ENCODE measurements at places on chromosomes 1 and 21. TPM values are rescaled to one million over a fixed set of nuclear protein-coding genes. Genes with fewer than 3 reads are reported as not detected.
A peak's percentile ranks its signal among the peaks of the same experiment; 100 is the strongest.

SPATA45 gene
- 0.80 TPM for total RNA-seq

UBE2U gene
- not detected for total RNA-seq

LMX1A gene
- total RNA-seq: not detected

DNA sequence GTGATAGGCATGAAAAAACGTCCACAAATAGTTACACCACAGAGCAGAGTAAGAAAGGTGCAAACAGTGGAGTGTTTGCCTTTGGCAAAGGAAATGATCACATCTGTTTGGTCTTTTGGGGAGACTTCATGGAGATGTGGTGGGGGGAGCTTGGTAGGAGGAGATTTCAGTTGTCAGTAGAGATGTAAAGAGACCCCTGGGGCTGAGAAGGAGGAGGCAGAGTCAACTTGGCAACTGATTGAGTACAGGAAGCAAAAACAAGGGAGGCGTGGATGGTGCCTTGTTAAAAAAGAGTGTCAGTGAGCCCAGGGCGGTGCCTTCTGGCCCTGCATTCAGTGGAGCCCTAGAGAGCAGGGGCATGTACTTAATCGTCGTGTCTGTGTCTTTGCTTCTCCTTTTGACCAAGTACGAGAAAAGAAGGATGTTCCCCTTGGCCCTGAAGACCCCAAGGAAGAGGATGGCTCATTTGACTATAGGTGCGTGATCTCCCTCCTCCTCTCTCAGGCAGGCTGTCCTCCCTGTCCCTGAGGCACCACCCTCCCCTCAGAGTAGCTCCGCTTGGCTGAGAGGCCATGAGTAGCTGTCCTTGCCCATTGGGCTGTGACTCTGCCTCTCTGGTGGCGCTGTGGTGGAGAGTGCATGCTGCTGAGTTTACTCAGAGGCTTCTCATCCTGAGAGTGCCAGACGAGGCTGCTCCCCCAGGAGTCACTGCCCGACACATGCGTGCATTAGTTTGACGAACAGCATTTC, 30.4 kb upstream of the CNTN2 start:
- DNase-seq: no peak

- DNase-seq: no peak
Measured at GRCh38 chr21:39918558-39918957, 51.3 kb downstream of the PCP4 start.

- no peak for DNase-seq
Measured at GRCh38 chr1:169031566-169032224, 74.8 kb upstream of the ATP1B1 start.

RIMS3 gene
- total RNA-seq: 0.81 TPM

ERVH48-1 gene
- total RNA-seq: not detected

GRCh38 chr1:27574001-27574781, 29.8 kb downstream of the AHDC1 start:
- DNase-seq: no peak

DNA sequence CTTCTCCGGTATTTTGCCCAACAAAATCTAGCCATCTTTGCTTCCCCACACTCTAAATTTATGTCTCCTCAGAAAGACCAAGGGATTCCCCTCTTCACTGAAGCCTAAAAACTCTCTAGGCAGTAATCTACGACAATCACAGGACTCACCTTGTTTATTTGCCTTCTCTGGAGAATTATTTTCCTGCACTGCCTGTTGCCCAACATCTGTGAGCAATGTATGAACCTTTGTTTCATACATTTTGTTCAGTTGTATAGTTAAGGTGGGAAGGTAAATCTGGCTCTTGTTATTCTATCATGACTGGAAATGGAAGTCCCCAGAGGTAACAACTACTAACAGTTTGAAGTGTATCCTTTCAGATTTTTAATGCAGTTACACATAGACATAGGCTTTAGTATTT, 2.2 kb downstream of the COPA start:
- no peak for DNase-seq

DNA sequence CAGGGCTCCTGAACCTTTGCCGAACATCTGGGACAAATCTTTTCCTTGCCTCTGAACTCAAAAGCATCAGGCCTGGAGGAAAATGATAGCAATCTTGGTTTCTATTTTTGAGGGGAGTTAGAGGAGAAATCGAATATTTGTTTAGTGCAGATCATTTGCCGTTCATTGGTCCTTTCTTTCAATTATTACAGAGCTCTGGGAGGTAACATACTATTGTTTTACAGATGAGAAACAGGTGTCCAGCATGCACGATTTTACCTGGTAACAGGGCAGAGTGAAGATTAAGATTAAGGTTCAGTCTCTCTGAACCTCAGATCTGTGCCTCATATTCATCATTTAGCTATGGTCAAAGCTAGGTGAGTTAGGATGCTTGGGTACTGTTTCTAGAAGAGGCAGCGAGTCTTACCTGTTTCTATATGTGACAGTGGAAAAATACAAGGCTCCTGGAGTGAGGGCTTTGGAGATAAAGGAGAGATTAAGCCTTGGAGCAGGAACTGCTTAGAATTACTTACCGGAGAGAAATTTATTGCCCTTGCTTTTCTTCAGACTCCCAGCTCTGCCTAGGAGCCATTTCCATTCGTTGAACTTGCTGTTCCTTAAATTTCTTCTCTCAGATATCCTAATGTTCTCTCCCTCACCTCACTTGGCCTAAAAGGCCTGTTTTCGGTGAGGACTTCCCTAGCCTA, 1.4 kb downstream of the PRCC start:
- no peak for DNase-seq

GRCh38 chr1:182702826-182703524, 18.6 kb upstream of the RGS8 start:
- DNase-seq: no peak

GRCh38 chr1:219460081-219460895, 152.6 kb downstream of the ZC3H11B start:
- DNase-seq: no peak

- DNase-seq: no peak
Measured at GRCh38 chr1:246032031-246032551, 475.0 kb downstream of the SMYD3 start.

GRCh38 chr1:172394141-172394751, 26.2 kb upstream of the C1orf105 start:
- peak; percentile 29 for DNase-seq

DNA sequence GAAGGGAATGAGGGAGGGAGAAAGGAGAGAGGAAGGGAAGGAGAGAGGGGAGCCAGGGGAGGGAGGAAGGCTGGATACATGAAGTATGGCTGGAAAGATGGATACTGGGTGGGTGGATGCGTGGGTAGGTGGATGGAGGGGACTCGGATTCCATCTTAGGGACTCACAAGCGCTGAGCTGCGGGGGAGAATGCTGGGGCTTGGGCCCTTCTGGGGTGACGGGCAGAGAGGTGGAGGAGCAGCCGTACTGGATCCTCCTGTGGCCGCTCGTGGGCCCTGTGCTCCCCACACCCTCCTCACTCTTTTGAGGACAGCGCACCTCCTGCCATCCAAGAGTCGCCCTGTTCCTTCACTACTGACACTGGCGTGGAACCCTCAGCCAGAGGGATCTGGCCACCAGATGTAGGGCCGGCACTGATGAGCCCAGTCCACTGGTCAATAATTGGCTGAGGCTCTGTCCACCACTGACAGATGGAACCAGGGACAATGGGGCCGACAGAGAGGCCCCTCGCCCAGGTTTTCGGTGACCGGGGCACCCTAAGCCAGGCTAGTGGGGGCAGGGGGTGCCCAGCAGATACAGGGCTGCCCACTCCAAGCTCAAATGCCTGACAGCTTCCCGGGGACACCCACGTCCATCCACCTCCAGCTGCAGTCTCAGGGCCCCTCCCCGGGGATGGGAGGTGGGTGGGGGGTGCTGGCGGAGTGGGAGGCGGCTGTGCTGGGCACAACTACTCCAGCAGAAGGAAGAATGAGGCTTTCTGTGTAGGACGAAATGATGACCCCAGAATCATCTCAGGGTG, 4.4 kb upstream of the ACTRT2 start:
- no peak for DNase-seq

CD164L2 gene
- total RNA-seq: not detected

- no peak for DNase-seq
Measured at GRCh38 chr1:165912638-165913037, 85.2 kb downstream of the UCK2 start.

- no peak for DNase-seq
Measured at GRCh38 chr1:1130206-1131120, 14.6 kb upstream of the C1orf159 start.

DNA sequence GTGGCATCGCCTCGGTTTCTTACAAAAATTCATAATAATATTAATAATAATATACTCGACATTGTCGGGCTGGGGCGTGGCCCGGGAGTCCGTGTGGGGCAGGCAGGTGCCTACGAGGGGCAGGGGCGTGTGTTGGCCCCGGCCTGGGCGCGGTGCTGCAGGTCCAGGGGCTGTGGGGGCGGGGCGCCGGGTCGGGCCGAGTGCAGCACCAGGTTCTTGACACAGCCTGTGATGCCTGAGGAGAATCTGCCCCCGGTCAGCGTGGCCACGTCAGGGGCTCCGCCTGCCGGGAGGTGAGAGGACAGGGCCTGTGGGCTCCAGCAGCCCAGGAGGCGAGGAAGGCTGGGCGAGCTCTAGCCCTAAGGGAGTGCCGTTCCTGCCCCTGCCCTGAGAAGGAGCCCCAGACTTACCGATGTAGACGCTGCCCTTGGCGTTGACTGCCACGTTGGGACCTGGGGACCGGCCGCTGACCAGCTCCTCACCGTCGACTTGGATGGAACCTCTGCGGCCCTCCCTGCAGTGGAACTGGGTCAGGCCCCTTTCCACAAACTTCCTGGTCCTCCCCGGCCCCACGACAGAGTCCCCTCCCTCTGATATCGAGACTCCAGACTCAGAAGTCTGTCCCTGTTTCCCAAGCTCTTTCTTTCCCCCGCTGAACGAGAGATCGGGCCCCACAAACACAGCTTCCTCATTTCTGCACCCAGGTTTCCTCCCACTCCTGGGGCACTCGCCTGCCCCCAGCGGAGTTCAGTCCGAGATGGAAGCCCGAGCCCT, 11.3 kb downstream of the LDLRAD2 start:
- DNase-seq: no peak

DNA sequence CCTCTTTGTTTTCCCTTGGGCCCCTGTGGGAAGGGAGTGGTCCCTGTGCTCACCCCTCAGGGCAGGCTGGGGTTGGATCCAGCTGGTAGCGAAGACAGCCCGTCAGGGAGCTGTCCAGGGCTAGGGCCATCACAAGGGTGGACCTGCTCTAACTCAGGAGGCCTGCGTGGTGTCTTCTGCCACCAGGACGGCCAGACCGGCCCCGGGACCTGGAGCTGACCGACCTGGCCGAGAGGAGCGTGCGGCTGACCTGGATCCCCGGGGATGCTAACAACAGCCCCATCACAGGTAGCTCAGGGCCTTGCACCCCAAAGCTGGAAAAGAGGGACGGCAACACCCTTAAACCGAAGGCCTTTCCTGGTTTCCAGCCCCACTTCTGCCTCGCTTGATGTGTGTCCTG, 64.2 kb upstream of the CNTN2 start:
- no peak for DNase-seq

ZNF124 gene
- total RNA-seq: 45.6 TPM

DNA sequence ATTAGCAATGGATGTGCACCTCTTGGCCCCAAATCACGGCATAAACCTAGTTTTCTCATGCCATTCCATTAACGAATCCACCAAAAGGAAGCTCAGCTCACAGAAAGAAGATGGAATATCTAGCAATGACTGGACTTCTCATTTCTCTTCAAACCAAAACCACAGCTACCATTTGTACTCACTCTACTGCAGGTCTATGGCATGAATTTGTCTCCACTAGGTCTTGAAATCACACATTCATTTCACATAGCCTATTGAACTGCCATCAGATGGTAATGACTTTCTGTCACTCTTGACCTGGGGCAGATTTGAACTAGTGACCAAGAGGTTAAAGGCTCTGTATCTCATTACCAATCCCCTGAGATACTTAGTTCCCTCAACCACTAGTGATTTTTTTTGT, 382.7 kb downstream of the DPYD start:
- DNase-seq: no peak

- no peak for DNase-seq
Measured at GRCh38 chr1:86089765-86090164, 66.8 kb downstream of the COL24A1 start.

DNA sequence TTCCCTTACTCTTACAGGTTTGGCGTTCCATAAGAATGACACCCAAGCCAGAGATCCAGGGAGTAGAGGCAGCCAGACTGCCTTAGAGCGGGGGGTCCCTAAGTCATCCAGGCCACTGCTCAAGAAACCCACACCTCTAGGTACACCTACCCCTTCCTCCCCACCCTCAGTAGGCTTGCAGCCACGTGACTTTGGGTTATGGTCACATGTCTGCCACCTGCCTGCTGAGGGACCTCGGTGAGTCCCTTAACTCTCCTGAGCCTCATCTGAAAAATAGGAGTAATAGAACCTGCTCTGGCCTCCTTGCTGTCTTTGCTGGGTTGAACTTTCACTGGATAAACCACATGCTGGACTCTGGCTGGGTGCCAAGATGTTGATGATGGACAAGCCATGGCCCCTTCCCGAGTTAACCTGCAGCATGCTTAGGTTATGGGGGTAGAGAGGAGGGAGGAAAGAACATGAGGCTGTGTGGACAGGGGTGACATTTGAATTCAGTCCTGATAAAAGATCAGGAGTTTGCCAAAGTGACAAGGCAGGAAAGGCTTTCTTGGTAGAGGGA, 4.5 kb downstream of the RPS6KA1 start:
- no peak for DNase-seq

GRCh38 chr1:242754125-242754524, 229.6 kb upstream of the PLD5 start:
- DNase-seq: no peak

DNA sequence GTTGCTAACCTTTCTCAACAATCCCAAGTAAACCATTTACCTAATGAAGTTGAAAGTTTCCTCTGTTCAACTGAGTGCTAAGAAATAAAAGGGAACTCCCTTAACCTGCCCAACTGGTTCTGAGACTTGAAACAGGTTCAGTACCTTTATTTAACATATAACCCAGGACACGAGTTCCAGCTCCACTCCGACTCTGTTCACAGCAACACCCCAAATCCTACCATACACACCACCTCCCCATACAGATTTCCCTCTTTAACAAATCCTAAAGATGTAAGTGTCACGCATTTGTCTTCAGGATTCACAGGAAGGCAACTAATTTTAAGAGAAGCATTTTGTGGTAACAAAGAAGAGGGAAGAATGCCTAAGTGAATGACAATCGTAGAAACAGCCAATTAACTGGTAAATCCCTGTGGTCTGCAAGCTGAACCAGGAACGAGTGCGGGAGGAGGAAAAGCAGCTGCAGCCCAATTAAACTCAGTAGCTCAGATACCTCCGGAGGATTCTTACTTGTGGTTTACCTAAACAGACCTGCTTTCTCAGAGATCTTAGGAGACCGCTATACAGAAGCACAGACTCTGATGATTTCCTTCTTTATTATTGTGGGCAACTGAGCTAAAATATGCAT, 134.5 kb upstream of the MAGI3 start:
- peak; percentile 55 for DNase-seq

- DNase-seq: peak; percentile 58
Measured at GRCh38 chr21:46060596-46061061, 37.3 kb upstream of the COL6A2 start.

AKR7A2 gene
- 25.7 TPM for total RNA-seq

DMRTA2 gene
- 0.19 TPM for total RNA-seq

HCRTR1 gene
- total RNA-seq: not detected

DNA sequence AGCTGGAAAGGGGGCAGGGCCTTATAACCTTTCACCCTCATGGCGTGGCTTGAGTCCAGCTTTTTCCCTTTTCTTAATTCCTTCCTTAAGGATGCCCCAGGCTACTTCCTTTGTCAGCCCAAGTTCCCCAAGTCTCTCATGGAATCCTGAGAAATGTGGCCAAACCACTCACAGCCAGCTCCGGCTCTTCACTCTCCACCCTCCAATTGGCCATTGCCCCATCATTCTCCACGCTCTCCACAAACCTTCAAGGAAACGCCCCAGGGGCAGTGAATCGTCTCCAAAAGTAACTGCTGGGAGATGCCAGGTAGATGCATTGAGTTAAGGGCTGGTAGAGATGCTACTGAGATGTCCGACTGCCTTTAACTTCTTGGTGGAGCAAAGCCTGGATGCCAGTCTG, 113.5 kb upstream of the CD34 start:
- no peak for DNase-seq

All from Calu3 (cell line).